H1 (cell line): ENCODE measurements at places on chromosomes 1 and 21. TPM values are rescaled to one million over a fixed set of nuclear protein-coding genes. Genes with fewer than 3 reads are reported as not detected.

DNA sequence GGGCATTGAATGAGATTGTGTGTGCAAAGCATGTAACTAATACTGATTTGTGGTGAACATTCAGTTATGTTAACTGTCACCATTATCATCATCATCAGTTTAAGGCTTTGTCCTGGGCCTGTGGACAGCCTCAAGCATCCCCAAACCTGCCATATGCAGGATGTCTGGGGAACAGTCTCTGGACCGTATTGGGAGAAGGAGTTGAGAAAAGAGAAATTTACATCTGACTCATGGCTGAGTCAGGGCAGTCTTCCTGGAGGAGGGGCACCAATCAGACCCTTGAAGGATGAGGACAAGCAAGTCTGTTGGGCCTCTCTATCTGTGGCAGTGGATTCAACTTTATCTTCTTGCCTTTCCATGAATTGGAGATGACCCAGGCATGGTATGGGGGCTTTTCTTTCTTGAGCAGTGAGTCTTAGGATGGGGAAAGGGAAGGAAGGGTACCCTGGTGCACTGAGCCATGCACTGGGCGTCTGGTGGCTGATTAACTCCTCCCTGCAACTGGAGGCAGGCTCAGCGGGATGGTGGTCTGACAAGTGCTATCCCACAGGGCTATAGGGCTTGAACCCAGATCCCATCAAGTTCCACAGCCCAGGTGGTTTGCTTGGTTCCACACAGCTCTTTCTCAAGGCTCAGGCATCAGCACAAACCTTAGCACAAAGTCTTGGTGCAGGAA lies 2.9 kb downstream of the PADI3 start:
- no peaks in the 10 kb centered on the region for H3K4me1 ChIP-seq
- no peak overlapping the region for H3K4me3 ChIP-seq
- no peaks in the 10 kb centered on the region for H3K27me3 ChIP-seq

GRCh38 chr1:180919183-180919700 lies 6.5 kb downstream of the KIAA1614 start:
- H3K27me3 ChIP-seq, result no peaks in the 10 kb centered on the region
- DNase-seq, result no peak
- H3K36me3 ChIP-seq, result no peaks in the 10 kb centered on the region
- no peak overlapping the region for H3K27ac ChIP-seq
- H3K4me3 ChIP-seq, result no peak overlapping the region

DNA sequence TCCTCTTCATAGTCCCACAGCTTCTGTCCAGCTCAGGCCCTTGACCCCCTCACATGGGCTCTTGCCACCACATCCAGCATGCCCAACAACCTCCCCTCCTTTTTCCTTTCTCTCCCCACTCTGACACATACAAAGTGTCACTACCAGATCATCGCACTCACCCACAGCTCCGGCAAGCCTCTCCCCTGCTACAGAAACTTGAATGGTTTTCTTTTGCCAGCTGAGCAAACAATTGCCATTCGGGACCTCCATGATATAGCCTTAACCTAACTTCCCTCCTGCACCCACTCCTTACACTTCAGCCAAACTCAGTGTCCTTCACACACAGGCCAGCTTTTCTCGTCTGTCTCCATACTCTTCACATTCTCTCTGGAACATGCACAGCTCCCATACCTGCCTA lies 43.3 kb downstream of the MAB21L3 start:
- H3K4me3 ChIP-seq, result no peak overlapping the region
- H3K36me3 ChIP-seq, result no peaks in the 10 kb centered on the region

- H3K36me3 ChIP-seq, result peaks cover 5% of the 10 kb centered on the region; the same call in 1 of the 2 replicates
- H3K27me3 ChIP-seq, result no peaks in the 10 kb centered on the region
These were observed 180.2 kb downstream of the C1orf21 start for GRCh38 chr1:184567009-184567408.

DNA sequence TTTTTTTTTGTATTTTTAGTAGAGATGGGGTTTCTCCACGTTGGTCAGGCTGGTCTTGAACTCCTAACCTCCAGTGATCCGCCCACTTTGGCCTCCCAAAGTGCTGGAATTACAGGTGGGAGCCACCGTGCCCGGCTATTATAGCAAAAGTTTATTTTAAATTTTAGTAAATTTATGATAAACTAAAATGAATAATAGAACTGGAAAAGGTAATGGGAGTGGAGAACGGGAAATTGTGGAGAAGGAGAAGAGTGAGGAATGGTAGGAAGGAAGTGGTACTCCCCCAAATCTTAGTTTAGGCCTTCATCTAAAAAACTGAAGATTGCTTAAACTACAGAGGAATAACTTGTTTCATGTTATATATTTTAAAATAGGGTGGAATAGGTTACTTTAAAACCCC lies 7.6 kb upstream of the PI4KB start:
- no peak for DNase-seq
- H3K27ac ChIP-seq, result no peak overlapping the region
- H3K27me3 ChIP-seq, result no peaks in the 10 kb centered on the region

GRCh38 chr1:14980621-14981218 lies 172.8 kb upstream of the TMEM51 start:
- no peak overlapping the region for H3K27ac ChIP-seq
- H3K4me1 ChIP-seq, result 0 out of 2 replicates have a peak, but pooled peaks cover 3% of the 10 kb centered on the region
- H3K27me3 ChIP-seq, result no peaks in the 10 kb centered on the region
- no peak for DNase-seq

- H3K27ac ChIP-seq, result no peak overlapping the region
- no peaks in the 10 kb centered on the region for H3K36me3 ChIP-seq
- no peaks in the 10 kb centered on the region for H3K4me1 ChIP-seq
- no peak for DNase-seq
- no peak overlapping the region for H3K4me3 ChIP-seq
These were observed 90.0 kb downstream of the GPR88 start for GRCh38 chr1:100627936-100628335.

- H3K36me3 ChIP-seq, result peaks cover 2% of the 10 kb centered on the region; the same call in 1 of the 2 replicates
- H3K27me3 ChIP-seq, result peaks cover 100% of the 10 kb centered on the region
- peak; percentile 80 for DNase-seq
- H3K4me1 ChIP-seq, result peaks cover 27% of the 10 kb centered on the region
- H3K27ac ChIP-seq, result no peak overlapping the region
These were observed 3.9 kb downstream of the TBX15 start for GRCh38 chr1:118984086-118984721.

DNA sequence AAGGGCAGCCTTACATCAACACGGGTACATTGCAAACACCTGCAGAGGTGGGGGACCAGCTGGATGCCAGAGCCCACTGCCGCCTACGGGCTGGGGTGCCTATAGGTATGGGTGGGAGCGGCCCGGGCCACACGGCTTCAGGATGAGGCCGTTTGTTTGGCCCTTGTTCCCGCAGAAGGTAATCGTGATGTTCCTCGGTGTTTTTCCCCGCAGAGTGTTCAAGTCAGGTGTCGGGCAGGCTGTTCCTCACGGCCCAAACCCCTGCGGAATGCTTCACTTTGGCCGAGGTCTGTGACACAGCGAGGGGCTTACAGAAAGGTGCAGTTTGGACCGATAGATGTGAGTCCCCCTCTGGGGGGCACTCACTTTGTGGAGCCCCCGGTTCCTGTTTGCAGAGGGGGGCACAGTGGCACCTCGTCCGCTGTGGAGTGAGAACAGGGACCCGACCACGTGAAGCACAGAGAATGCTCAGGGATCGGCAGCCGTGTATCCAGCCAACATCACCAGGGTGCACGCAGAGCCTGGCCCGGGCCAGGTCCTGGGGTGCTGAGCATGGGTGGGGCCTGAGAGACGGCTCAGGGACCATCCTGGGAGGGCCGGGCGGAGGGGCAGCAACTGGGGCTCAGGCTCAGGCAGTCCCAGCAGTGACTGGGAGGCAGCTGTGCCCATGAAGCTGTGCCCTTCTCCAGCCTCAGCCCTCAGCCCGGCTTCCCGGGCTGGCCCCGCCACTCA lies 453 bp upstream of the TTLL10 start:
- H3K36me3 ChIP-seq, result no peaks in the 10 kb centered on the region
- no peak for DNase-seq
- H3K4me1 ChIP-seq, result peaks cover 14% of the 10 kb centered on the region

NTNG1 gene
- 0.83 and 1.2 TPM in 2 replicates for polyA plus RNA-seq

UBL4B gene
- polyA plus RNA-seq, result 0.06 and 0.11 TPM in 2 replicates

NGF gene
- 1.6 TPM in 2 replicates for polyA plus RNA-seq

C1orf87 gene
- polyA plus RNA-seq, result 0.06 TPM in 1 of 2 replicates, not detected in the other

DNA sequence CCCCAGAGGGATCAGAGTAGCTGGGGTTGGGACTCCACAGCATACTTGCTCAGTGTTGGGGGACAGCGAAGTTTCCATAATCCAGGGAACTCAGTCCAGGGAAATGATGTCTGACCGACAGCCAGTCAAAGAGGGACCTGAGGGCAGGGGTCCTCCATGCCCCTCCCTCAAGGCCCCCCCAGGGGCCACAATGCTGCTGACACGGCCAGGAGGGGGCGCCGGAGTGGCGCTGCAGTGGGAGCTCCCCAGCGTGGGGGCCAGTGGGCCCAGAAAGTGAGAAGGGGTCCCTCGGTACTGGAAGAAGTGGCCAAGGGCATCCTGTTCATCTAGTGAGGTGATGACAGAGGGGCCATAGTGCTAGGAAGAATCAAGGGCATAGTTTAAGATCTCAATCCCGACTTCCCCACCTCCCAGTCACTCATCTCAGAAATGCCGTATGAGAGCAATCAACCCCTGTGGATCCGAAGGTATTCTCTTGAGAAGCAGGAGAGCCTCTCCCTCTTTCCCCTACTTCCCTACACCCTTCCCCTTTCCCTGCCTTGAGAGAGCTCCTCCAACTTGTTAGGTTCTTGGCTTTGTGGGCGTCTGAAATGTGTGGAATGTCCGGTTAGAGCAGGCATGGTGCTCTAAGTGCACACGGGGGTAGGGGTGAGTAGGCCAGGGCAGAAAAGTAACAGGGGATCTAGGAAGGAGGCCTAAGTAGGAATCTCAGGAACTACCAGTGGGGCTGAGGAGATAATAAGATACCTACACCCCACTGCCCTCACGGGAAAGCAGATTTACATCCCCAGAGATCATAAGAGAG lies 4.1 kb downstream of the NUDT17 start:
- peaks cover 43% of the 10 kb centered on the region for H3K36me3 ChIP-seq
- H3K4me1 ChIP-seq, result peaks cover 8% of the 10 kb centered on the region; the same call in 1 of the 2 replicates
- DNase-seq, result peak; percentile 77
- H3K27me3 ChIP-seq, result no peaks in the 10 kb centered on the region
- no peak overlapping the region for H3K4me3 ChIP-seq
- H3K27ac ChIP-seq, result no peak overlapping the region

GRCh38 chr1:210645582-210646257 lies 317.0 kb downstream of the HHAT start:
- no peak for DNase-seq
- no peak overlapping the region for H3K4me3 ChIP-seq
- H3K4me1 ChIP-seq, result no peaks in the 10 kb centered on the region
- H3K27me3 ChIP-seq, result no peaks in the 10 kb centered on the region
- no peaks in the 10 kb centered on the region for H3K36me3 ChIP-seq
- H3K27ac ChIP-seq, result no peak overlapping the region

- no peaks in the 10 kb centered on the region for H3K36me3 ChIP-seq
- H3K4me3 ChIP-seq, result no peak overlapping the region
- no peak for DNase-seq
- no peak overlapping the region for H3K27ac ChIP-seq
These were observed 2.8 kb upstream of the TP53BP2 start for GRCh38 chr1:223848536-223848935.

DNA sequence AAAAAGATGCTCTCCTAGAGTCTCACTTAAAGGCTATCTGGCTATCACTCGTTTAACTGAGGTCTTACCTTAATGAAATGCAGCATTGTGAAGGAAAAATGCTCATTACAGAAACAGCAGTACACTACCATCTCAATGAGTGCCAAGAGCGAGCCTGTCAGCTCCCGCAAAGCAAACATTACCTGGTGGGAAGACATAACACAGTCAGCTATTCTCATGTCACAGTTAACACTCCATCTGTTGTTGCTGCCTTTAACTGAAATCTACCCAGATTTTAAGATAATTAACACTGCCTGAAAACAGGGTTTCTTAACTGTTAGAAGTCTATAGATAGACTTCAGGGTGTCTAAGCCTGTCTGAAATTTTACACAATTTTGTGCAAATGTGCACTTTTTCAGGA lies 39.1 kb downstream of the PCSK9 start:
- H3K27ac ChIP-seq, result no peak overlapping the region
- H3K27me3 ChIP-seq, result no peaks in the 10 kb centered on the region
- H3K36me3 ChIP-seq, result no peaks in the 10 kb centered on the region; the same call in none of the 2 replicates
- no peak for DNase-seq

DNA sequence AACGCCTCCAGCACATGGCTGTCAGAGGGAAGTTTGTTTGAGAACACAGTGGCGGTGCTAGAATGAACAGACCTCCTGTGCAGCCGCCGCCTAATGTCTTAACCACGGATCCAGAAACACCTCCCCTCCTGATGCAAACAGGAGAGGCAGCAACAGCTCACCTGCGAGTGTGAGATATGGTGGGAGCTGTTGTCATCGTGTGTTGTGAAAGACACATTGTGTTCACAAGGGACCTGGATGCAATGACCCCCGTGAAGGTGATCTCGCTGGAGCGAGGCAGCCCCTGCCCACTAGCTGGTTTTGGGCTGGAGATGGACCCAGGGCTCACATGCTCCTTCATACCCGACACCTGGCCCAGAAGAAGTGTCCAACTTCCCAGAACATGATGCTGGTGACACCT lies 315.3 kb upstream of the C1orf174 start:
- H3K27ac ChIP-seq, result no peak overlapping the region
- no peak overlapping the region for H3K4me3 ChIP-seq

DNA sequence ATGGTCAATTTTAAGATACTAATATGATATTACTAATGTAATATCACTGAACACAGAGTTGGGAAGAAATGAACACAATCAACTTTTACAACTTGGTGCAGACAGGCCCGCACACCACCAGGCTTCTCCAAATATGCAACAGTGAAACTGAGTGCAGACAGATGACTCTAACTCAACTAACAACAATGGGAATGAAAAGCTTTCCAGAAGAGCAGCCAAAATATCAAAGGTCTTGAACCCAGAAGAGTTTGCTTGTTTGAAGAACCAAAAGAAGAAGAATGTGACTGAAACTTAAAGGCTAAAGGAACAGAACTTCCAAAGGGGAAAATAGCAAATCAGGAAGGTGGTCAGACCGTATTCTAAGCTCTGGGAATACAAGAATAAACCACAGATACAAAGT lies 89.8 kb upstream of the COL11A1 start:
- no peak for DNase-seq
- H3K27me3 ChIP-seq, result no peaks in the 10 kb centered on the region
- H3K4me1 ChIP-seq, result no peaks in the 10 kb centered on the region
- no peak overlapping the region for H3K4me3 ChIP-seq
- no peak overlapping the region for H3K27ac ChIP-seq

DNA sequence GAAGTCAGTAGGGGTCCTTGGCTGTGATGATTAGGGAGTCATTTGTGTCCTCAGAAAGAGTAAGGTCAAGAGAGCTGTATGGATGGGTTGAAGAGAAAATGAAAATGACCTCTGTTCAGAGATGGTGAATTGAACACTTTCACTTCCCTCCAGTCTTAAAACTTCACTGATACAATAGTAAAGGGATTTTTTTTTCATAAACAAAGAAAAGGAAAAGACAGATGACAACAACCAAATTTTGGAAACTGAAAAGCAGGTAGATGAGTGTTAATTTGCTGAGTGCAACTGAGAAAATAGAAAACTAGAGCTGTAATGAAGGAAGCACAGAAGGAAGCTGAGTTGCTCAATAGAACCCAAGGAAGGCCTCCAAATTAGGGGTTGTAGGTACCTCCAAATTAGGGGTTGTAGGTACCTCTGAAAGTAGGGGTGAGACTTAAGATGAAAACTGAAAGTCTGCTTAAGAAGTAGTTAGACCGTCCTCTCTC lies 14.8 kb upstream of the S1PR1 start:
- no peak for DNase-seq
- H3K27me3 ChIP-seq, result no peaks in the 10 kb centered on the region
- H3K36me3 ChIP-seq, result no peaks in the 10 kb centered on the region
- H3K4me1 ChIP-seq, result 0 out of 2 replicates have a peak, but pooled peaks cover under 1% of the 10 kb centered on the region
